ENCODE measurements at places on chromosomes 11 and 22.

GRCh38 chr11:76365038-76365679 lies 15.8 kb downstream of the THAP12 start:
- no peak for DNase-seq

DNA sequence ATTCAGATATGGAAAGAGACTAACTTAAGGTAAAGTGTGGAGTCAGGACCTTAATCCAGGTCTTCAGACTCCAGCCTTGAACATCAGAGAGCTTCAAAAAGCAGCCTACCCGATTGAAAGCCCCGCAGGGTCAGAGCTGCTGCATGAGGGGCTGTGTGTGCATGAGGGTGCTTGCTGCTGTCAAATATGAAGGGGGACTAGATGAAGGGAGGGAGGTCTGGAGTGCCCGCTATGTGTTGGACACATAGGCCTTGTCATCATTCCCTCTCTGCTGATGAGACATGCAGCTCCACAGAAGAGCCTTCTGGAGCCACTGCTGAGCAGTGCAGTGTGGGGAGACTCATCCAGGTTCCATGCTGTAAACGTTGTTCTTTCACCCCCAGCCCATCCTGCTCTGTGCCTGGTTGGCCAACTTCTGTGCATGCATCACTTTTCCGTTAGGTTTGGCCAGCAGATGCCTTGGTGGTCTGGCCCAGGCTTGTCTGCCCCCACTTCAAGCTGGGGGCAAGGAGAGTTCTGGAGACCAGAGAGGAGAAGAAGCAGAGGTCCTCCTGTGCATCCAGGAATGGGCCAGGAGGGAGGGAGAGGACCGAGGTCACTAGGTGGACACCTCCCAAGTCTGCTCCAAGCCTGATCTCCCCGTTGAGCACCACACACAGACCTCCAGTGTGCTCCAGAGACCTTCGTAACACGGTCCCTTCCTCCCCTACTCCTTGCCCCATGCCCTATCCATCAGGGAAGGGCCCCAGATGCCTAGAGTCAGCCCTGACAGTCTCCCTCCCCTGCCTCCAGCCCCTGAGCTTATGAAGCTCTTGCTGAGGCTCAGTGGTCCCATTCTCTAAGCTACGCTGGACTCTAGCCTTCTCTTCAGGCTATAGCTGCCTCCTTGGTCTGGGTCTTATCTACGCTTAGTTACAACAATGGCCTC lies 32.0 kb downstream of the LRRC32 start:
- DNase-seq, result no peak

- no peak for DNase-seq
Measured at GRCh38 chr22:35445933-35446332, 46.0 kb downstream of the MCM5 start.

DNA sequence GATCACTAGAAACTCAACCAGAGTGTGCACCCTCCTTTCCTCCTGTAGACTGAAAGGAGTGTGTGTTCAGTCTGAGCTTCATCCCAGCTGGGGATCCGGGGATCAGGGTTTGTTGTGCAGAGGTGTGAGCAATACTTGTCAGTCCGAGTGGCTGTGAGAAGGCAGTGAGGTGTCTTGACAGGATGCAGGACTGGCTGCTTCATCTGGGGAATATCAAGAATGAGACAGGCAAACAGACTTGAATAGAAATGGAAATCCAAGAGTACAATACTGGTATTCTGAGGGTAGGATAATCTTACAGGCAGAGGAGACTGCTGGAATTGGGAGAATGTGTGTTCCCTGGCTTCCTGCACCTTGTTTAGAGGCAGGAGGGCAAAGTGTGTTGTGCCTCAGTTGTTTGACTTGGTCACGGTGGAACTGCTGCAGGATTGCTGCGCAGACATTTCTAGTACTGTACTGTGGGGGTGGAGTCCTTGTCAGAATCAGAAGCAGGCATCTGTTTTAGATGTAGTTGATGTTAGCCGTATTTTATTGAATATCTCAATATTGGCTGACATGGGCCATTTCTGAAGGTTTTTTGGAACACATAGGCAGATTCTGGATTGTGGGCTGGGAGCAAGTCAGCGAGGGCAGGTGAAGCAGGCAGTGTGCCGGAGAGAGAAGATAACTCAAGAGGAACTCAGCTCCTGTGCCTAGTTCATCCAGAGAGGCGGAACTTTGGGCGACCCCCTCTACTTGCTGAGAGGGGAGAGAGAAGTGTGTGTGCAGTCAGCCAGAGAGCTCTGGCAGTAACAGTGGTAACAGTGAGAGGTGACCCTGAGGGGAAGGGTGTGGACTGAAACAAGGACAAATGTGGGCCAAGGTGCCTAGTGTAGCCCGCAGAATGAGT lies 27.1 kb upstream of the GRK2 start:
- no peak for DNase-seq

- no peak for DNase-seq
Measured at GRCh38 chr11:110003426-110003825, 89.8 kb upstream of the ZC3H12C start.

- no peak for DNase-seq
Measured at GRCh38 chr11:73012121-73012863, 129.8 kb downstream of the FCHSD2 start.

GRCh38 chr22:37330200-37331033 lies 48.1 kb downstream of the CYTH4 start:
- no peak for DNase-seq

DNA sequence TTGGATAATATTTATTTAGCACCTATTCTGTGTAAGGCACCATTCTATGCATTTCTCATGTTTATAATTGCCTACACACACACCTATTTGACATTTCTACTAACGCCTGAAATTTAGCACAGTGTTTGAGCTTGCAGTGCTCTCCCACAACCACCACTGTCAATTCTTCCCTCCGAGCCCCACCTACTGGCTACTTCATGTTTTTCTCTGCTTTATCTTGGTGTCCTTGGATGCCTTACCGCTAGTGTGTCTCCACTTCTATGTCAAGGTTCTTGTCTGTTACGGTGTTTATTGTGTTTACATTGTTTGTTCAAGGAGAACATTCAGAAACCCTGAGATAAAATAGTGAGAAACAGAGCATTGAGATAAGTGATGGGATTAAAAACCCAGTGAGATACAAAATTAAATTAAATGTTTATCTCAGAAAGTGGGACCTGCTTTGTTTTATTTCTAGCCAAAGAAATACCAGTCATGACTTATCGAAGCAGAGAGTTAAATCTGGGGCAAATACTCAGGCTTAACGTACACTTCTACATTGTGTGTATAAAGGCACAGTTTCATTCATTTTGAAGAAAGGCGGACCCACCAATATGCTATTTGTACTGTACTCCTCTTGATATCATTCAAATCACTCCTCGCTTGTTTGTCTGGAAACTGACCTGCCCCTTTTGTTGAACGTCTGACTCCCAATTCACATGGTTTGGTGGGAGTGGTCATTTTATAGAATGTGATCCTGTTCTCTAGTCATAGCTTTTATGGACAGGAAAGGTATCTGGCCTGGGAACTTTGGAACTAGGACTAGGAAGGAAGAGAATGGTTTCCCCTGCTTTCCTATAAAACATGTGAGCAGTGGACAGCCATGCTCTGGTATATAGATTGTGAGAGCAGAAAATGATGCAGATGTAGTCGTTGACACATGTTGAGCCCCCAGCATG lies 39.2 kb upstream of the SLC36A4 start:
- DNase-seq, result no peak
